ENCODE measurements at places on chromosomes 1 and 21.

DNA sequence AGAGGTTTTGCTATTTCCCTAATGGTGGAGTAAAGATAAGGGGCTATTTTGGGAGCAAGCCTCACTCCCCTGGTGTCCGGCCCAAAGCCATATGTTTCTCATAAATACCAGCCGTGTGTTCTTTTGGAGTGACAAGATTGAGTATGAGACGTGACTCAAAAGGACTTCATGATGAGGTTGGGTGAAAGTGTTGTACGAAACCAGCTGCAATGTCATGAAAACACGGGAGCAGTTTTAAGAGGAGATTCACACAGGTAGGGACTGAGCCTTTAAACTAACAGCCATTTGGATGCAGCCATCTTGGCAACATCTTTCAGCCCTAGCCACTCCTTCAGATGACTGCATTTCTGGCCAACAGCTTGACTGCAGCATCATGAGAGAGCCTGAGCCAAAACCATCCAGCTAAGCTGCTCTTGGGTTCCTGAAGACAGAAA lies 532.3 kb upstream of the USP24 start:
- peak; percentile 55 for DNase-seq

DNA sequence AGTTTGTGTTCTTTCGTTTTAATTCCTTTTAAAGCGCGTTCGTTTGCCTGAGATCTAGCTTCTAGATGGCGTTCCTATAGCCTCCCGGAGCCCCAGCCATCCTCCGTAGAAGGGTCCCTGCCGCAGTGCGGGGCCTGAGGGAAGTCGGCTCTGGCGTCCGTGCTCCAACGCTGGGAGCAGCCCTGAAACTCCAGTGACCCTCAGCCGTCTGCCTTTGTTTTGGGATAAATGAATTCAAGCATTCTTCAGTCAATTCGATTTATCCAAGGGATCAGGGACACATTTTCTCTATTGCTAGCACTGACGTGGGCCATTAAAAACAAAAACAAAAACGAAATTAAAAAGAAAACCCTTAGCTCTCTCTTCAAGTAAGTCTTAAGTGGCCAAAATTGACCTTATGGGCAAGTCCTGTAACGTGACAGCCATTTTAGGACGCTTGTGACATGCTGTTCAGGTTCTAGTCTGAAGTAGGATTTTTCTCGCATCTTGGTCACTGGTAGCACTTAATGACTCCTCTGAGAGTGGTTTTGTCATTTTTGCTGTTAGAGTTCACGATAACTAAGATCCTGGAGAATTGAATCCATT lies 742 bp upstream of the HSPA13 start:
- peak; percentile 39 for DNase-seq

DNA sequence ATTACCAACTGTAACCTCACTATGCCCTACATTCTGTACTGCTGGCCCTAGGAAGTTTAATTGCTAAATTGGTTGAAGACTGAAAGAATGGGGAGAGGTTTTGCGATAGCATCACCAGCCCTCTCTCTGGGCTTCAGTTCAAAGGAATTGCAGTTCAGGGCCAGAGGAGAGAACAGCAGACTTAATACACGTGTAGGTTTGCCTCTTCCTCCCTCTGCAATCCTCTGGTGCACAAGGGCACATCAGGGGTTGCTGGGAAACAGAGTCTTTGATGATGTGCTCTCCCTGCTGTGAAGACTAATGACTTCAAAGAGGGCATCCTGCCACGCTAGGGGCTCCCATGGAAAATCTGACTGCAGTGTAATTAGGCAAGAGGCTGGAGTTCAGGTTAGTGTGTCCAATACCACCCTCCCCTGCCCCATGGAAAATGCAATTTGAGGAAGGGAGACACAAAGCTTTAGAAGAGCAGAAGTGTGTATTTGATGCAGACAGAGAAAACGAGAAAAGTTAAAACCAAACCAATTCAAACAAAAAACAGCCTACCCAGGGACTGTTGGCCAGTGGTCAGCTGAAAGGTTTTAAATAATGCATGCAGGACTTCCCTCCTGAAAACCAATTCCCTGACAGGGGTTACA lies 167.9 kb downstream of the ASTN1 start:
- DNase-seq = no peak

DNA sequence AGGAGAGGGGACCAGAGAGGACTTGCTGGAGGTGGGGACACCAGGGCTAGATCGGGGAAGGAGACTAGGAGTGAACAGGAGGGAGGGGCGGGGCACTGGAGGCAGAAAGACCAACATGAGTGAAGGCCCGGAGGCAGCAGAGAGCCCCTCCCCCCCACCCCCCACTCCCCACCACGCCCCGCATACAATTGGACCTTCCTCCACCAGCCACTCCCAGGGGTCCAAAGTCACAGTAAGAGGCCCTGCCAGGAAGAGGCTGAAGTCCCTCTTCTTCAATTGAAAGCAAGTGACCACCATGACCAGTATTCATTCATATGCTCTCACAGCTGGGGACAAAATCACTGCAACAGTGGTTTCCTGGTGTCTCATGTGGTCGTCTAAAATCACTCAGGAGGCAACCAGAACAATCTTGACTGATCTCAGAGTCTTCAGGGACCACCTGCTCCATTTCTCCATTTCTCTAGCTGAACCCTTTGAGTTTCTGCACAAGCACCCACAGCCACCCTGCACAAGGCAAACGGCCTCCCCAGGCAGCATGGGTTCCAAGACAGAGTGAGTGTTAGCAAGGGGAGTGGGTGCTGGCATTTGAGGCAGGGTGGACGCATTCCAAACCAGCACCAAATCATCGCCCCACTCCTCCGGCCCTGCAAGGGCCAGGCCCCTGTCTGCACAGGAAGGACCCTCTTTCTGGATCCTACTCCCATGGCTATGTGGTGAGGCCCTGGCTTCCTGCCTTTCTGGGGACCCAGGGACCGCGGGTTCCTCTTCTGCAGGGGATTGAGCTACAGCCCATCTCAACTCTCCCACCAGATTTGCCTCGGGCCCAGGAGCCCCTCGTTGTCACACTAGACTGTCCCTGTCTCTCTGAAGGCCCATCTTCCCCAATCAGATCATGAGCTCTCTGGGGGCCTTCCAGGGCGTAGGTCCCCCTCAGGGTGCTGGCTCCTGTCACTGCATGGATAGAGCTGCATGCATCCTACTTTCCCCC lies 17.0 kb downstream of the LAPTM5 start:
- no peak for DNase-seq

GRCh38 chr21:25361765-25362164 lies 245.5 kb downstream of the MRPL39 start:
- DNase-seq = no peak

Measured in fibroblast of skin of back (primary cell).